ENCODE measurements at places on chromosomes 4 and X.

- H3K36me3 ChIP-seq = no peaks in the 10 kb centered on the region
- H3K27me3 ChIP-seq = no peaks in the 10 kb centered on the region
- peak overlapping the region; percentile 10 for H3K27ac ChIP-seq
- peaks cover 28% of the 10 kb centered on the region for H3K4me1 ChIP-seq
These were observed 101.3 kb downstream of the TBL1X start for GRCh38 chrX:9566150-9566621.

DNA sequence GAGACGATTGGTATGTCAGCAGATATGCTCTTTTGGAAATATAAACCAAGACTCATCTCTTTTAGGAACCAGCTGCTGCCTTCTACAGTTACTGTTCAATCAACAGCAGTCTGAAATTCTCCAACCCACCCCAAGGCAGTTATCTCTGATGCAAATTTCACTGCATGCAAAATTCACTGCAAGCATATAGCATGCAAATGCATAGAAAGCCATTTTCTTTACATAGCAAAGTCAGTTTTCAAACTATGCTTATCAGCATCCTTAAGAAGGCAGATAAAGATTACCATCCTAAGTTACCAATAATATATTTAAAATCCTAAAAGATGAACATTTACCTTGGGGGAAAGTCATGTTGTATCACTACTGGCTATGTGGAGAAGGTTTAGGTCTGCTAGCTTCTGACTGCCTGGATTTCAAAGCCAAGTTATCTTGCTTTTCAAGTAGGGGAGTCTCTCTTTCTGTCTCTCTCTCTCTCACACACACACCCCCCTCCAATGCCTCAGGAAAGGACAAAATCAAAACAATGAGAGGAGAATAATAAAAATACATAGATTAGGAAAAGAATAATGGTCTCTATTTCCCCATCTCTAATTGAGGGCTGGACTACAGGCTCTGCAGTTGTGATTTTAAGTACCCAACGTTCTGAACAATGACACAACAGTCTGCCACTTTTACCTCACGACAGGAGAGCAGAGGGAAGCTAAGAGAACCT lies 1.5 kb downstream of the NMU start:
- no peak for DNase-seq
- no peaks in the 10 kb centered on the region for H3K36me3 ChIP-seq
- no peak overlapping the region for H3K4me3 ChIP-seq
- no peak overlapping the region for H3K27ac ChIP-seq
- peaks cover 9% of the 10 kb centered on the region for H3K4me1 ChIP-seq

GRCh38 chrX:17065100-17065499 lies 118.6 kb downstream of the REPS2 start:
- no peaks in the 10 kb centered on the region for H3K27me3 ChIP-seq
- no peaks in the 10 kb centered on the region for H3K4me1 ChIP-seq
- no peak overlapping the region for H3K4me3 ChIP-seq
- H3K27ac ChIP-seq = no peak overlapping the region

DNA sequence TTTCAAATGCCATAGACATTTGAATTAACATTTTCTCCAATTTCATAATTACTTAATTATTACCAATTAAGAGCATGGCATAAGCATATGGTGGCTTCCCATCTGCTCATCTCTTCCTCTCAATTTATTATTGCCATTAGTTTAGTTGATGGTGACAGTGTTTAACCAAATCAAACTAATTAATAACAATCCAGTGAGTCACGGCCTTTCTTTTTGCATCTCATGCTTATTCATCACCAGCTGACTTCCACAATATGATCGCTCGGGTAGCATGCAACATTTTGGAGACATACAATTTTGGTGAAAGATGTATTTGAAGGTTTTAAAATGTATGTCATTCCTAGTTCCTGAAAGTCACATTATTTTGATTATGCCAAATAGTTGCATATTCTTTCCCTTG lies 172.8 kb upstream of the TACR3 start:
- no peaks in the 10 kb centered on the region for H3K36me3 ChIP-seq
- no peak overlapping the region for H3K27ac ChIP-seq
- no peak overlapping the region for H3K4me3 ChIP-seq

DNA sequence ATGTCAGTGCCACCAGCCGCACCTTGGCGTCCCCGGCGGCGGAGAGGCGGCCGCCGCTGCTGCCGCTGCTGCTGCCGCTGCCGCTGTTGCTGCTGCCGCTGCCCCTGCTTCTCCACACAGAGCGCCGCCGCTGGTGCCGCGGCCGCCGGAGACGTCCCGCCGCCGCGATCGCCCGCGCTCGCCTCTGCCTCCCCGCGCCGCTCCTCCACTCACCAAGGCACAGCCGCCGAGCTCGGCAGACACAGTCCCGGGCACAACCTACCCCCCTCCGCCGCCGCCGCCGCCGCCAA lies at the start of gene PPP3CA:
Gene PPP3CA (minus strand): TSS at position 260 of the 290 bp plus-strand sequence.
- peak within 1 kb of the TSS; percentile 85 for H3K27ac ChIP-seq
- peak within 1 kb of the TSS; percentile 81 for H3K4me3 ChIP-seq
- H3K4me1 ChIP-seq = peaks cover 15% of the 10 kb centered on the region
- no peaks in the 10 kb centered on the region for H3K27me3 ChIP-seq
- DNase-seq = no peak
